NAMALWA (cell line): ENCODE measurements at places on chromosomes 6 and 20.
A peak's percentile ranks its signal among the peaks of the same experiment; 100 is the strongest.

GRCh38 chr20:56348746-56349145 is 10.0 kb upstream of the FAM210B start:
- DNase-seq = no peak

DNA sequence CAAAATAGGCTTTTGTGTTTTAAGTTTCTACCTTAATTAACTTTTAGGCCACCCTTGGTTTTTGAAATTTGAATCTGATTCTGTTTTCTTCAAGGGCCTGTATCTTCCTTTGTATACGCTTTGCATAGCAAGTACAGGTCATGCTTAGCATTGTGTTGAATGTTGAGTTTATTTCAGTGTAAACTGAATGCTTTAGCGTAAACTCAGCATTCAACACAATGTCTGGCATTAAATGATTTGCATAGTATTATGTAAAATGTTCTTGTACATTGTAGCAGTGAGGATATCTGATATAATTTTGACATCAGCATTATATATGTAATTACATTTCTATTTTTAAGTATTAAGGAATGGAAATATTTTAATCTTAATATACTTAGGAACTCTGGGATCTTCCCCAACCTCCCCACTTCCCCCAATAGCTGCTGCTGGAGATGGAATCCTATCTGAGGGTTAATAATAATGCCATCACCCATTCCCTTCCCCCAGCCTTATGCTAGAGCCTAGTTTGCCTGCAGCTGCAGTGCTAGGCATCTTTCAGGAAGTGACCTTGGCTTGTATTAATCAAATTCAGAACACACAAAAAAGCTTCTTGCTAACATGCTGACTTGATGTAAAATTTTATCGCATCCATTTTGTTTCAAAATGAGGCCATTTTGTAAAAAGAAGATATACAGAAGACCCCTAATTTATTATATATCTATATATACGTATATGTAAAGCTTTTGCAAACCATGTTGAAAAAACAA is 73.1 kb downstream of the NCOA3 start:
- DNase-seq = peak; percentile 90

DNA sequence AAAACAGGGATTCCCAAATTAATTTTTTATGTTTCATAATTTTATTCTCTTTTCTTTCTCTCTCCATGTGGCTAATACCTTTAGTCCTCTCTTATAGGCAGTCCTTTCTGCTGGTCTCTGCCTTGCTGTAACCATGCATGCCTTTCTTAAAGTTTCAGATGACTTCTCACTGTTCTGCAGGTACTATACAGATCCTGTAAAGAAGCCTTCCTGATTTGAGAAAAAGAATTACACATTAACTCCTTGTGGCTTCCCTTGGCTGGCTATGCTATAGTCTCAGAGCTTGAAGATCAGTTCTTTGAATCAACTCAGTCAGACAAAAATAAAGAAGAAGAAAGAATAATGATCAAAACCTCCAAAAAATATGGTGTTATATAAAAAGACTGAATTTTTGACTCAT is 7.3 kb upstream of the GPR63 start:
- no peak for DNase-seq

GRCh38 chr6:47733879-47734558 is 35.6 kb downstream of the ADGRF4 start:
- peak; percentile 64 for DNase-seq

DNA sequence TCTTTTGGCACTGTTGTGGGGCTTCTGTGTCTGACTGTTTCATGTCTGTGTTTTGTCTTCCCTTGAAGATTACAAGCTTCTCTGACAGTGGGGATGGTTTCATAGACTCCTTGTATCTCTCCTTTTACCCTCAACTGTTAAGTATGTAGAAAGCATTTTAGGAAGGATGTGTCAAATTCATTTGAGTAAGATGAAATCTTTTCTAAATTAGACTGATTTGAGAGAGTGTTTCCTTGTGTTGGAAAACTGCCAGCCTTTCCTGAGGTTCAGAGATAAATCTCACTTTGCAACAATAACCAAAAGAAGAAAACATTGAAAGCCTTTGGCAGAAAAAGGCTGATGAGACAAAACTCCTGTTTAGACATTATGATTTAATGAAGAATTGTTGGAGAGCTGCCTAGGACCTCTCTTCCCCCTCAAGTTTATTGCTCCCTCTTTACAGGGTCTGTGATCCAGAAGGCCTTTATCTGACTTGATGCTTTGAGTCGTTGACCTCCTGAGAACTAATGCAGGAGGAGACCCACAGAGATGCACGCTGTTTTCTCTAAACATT is 68.3 kb downstream of the ANKS1A start:
- no peak for DNase-seq

DNA sequence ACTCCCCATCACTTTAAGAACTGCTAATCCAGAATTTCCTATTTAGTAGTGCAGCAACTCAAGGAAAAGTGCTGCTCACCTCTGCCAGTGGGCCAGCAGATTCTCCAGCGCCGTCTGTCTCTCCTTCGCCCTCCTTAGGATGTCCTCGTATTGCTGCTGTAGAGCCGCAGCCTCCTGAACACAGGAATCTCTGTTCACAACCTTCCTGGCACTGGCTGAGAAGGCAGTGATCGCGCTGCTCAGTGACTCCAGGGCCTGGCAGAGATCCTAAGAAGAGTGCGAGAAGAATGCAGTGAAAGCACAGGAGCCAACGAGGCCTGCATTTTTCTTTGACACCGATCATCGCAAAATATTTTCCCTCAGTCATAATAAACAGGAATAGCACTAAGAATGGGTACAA is 209.0 kb downstream of the SYNE1 start:
- DNase-seq = no peak

DNA sequence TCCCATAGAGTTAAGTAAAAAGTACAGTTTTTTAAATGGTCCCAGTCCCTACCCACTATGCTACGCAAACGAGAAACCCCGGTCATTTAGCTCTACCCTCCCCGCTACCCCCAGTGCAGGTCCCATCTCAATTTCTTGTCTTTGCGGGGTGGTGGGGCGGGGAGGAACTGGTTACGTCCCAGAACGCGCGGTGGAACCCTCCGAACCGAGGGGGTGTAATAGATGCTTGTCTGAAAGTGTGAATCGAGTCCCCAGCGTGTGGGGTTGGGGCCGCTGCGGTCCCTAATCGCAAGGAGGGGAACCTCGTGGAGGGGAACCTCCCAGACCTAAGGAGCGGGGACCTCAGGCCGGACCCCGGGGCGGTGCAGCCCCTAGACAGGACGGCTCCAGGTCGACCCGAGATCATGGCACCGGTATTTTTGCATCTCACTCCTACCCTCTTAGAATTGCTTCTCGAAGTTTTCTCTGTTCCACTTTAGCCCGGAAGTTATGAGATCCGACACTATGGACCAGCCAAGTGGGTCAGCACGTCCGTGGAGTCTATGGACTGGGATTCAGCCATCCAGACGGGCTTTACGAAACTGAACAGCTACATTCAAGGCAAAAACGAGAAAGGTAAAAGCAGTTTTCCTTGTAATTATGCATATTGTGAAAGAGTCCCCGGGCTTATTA is 779 bp downstream of the HEBP2 start:
- DNase-seq = no peak

DNA sequence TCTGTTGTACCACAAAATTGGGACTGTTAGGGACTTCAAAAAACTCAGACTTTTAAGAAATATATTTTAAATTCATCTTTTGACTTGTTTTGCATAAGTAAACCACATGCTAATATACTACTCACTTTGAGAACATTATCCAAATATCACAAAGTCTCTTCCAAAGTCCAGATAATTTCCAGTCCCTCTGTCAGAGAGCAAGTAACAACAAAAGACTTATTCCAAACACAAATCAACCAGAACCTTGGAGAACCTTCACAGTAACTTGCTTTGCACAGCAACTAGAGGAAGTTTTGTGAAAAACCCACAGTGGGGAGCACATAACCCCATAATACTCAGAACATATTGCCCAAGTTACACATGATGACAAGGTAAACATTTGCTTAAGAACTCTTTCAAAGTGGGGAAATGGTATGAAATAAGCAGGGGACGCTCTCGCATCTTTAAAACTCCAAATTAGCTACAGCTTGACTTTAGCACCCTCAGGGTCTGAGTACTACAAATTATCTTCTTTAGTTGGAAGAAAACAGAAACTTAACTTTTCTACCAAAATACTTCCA is 37.8 kb downstream of the CENPW start:
- no peak for DNase-seq

GRCh38 chr6:40854592-40854991 is 184.4 kb downstream of the UNC5CL start:
- no peak for DNase-seq

DNA sequence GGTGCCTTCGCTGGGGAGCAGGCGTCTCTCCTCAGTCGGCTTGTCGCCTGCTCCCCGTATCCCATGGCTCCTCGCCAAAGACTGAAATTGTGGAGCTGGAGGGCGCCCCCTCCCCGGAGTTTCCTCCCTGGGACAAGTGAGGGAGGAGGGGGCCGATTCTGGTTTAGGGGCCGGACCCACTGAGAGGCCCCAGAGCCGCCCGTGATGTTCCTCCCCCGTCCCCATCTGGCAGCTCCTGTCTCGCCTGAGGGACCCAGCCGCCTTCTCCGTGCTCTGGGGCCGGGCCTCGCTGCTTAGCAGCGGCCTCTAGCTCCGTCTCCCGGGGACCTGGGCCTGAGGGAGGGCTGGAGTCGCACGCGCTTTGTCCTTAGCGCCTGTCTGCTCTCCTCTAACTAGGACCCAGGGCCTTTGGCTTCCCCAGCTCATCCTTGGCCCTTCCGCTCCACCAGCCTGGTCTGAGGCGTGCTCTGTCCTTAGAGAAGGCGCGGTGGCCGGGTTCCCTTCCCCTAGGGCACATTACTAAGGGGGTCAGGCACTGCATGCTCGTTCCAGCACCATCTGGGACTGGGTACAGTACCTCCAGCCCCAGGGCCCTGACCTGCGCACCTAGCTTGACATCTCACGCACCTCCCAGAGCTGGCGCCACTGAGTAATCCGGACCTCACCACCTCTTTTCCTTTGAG is 29.7 kb downstream of the SLC12A5 start:
- no peak for DNase-seq

DNA sequence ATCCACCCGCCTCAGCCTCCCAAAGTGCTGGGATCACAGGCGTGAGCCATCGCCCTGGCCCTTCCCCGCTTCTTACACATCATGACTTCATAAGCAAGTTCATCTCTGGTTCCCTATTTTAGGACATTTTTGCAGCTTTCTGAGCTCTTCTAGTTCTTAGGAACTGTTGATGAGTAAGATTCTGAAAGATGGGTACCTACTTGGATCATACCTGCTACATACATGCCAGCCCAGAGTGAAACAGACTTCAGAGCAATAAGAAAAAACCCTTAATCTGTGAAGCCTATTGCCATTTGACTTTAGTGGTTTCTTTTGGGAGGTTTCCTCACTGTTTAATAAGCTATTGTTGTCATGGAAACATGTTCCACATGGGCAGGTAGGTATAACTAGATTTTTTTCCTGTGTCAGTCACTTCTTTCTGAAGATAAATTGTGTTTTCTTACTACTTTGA is 27.9 kb upstream of the TMEM217 start:
- DNase-seq = peak; percentile 41

GRCh38 chr6:21265730-21266044 is 327.9 kb upstream of the SOX4 start:
- no peak for DNase-seq

- no peak for DNase-seq
These were observed 74.2 kb upstream of the FUCA2 start for GRCh38 chr6:143585716-143586115.

DNA sequence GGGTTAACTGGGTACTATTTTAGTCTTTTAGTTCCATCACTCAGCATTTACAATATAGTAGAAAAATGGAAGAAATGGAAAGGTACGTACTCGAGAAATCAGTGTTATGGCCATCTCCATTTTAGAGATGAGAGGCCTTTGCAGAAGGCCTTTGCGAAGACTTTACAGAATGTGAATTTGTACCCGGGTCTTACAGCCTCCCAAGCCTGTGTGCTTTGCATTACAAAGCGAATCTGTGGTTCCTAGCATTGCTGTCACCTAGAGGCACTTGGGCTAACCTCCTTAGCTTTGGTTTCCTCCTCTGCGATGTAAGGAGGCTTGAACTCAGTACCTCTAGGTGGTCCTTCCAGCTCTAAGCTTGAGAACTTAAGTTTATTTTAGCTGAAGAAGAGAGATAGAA is 10.9 kb downstream of the VAPB start:
- DNase-seq = no peak

DNA sequence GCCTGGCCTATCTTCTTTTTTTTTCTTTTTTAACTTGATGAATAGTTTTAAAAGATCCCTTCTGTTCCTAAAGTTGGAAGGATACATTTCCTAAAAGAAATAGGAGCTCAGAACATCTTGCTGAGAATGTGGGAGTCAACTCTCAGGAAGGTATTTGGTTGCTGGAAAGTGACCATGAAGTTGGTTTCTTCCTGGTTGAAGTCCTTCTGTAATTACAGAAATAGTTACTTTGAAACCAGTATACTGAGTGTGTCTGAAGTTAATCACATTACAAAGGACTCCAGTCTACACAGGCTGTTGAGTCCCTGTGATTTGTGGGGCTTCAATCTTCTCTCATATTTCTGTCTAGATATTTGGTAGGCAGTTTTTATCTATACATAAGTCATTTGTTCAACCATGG is 9.8 kb upstream of the PLEKHG1 start:
- DNase-seq = no peak

DNA sequence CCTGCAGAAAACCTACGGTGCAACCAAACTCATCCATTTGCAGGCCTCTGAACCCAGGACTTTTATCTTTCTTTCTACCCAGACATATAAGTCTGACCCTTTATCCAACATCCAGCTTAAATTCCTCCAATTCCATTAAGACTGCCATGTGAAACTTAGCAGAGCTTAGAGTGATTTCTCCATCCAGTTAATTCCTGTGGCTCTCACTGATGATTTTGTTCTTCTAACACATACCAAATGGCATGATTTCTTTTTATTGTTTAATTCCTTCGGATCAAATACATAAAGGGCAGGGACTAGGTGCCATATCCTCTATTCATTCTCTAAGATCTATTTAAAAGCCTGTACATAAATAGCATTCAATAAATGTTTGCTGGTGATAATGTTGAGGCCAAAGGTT is 92.9 kb downstream of the TASP1 start:
- no peak for DNase-seq

DNA sequence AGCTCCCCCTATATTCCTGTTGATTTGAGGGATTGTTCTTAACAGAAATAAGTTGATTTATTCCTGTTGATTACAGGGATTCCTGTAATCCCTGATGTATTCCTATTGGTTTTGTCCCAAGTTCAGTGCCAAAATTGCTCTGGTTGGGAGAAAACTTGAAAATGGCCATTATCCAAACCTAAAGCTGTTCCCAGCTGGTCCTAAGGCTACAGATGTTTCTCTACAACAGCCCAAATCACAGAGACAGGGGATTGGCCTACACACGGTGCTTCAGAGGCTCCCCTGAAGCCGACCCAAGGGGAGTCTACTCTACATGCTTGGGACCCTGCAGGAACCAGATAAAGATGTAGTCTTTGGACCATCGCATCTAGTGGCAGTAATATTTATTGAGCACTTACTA is 99.0 kb upstream of the AKAP12 start:
- no peak for DNase-seq

GRCh38 chr6:26521600-26522391 is 16.4 kb upstream of the HMGN4 start:
- peak; percentile 83 for DNase-seq

GRCh38 chr6:127956260-127956888 is 55.5 kb upstream of the THEMIS start:
- DNase-seq = no peak
